ENCODE measurements at places on chromosomes 11 and 22. TPM values are rescaled to one million over a fixed set of nuclear protein-coding genes. Genes with fewer than 3 reads are reported as not detected.

DNA sequence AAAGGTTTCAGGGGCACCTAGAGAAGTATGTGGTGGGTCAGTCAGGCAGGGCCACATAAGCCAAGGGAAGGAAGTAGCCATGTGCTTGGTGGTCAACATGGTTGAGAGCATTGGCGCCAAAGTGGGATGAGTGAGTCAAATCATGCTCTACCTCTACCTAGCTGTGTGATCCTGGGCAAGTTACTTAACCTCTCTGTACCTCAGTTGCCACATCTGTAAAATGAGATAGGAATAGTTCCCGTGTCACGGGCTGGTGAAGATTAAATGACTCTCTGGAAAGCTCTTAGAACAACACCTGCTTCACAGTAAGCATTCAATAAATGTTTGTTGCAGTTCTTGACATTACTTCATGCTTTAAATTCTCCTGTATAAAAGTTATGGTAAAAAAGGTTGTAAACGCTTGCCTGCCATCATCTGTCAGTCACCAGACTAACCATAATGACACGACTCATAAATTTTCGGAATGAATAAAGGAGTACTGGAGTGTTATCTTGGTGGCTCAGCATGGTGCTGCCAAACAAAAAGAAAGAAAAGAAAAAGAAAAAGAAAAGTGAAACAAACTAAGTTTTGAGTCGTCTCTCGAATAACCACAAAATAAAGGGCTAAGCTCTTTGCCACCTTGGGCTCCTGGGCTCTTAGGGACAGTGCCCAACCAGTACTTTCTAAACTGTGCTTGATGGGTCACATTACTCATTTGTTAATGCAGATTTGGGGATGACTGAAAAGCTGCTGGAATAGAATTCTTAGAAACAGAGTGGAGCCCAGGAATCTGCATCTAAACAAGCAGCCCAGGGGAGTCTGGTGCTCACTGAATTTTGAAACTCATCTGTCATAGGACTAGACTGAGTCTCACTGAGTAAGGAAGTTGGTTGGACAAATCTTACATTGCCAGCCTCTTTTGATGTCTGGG is 107.6 kb downstream of the LDLRAD3 start:
- DNase-seq, result no peak

DNA sequence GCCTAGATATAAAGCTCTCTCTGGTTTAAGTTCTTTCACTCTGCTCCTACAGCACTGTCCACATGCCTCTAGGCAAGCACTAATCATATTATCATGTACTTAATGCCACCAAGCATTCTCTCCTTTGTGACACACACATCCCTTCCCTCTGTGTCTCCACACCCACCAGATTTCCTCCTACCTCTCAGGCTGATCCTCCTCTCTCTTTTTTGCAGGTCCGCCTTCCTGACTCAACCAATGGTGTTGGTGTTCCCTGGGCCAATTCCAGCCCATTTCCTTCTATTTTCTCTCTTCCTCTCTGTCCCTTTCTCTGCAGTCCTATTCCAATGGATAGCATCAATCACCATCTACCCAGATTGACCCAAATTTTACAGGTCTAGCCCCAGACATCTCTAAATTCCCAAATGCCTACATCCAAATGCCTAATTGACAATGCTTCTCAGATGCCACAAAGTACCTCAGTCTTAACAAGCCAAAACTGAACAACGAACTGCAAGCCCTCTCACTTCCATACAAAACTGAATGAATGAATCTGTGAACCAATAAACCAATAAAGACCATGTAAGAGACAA is 504 bp upstream of the ZNF215 start:
- DNase-seq, result peak; percentile 20

- no peak for DNase-seq
These were observed 88.0 kb downstream of the ZNF280B start for GRCh38 chr22:22420580-22420979.

- DNase-seq, result no peak
These were observed 17.8 kb downstream of the SERPINH1 start for GRCh38 chr11:75579841-75580240.

DNA sequence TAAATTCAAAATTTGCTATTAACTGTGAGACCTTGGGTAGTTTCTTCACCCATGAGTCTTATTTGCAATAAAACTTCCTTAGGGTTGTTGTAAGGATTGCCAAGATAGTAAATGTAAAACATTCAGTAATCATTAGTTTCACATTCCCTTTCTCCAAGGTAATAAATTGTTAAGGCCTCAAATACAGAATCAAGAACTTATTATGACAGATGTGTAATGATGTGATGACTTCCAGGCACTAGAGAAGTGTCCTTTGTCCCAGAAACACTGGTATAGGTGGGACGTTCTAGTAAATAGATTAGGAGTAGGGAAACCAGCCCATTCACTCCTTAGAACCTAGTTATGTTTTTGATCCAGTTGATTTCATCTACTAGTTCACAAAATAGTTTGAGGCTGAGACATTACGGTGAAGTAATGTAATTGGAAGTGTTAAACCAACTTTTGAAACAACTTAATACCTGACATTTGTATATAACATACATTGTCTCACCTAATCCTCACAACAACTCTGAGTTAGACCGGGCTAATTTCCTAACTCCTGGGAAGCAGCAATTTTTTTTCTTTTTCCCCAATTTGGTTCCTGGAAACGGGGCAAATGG is 25.5 kb downstream of the CTNND1 start:
- DNase-seq, result no peak

- no peak for DNase-seq
These were observed 50.0 kb upstream of the NFRKB start for GRCh38 chr11:129945373-129945772.

DNA sequence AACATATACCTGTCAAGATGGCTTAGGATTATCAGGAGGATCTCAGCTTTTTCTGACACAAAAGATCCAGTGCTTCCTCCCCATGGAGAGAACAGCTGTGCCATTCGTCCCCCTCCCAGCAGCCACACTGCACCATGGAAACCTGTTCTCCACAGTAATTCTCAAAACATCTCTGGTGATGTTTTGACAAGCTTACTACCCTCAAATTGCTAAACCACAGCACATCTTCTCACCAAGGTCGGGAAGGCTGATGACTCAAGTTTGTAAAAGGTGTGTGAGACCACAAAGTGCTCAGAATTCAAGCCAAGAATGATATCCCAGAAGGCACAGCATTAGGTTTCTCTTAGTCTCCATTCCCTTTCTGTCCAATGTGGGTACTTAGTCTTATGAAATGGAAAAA is 3.9 kb upstream of the RAB38 start:
- DNase-seq, result no peak

DNA sequence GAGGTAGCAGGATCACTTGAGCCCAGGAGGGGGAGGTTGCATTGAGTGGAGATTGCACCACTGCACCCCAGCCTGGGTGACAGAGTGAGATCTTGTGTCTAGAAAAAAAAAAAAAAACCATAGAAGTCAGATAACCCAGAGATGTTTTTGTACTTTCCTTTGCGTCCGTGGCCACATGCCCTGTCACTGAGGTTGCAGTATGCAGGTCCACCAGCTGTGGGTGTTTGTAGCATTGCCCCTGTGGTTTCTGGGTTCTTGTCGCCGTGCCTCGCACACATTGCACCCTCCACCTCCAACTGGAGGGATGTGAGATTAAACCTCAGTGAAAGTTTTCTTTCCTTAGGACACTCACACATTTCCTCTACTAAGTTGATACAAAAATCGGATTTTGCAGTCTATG is 70.3 kb downstream of the TNRC6B start:
- DNase-seq, result no peak

GRCh38 chr11:8291421-8292350 is 28.0 kb upstream of the LMO1 start:
- DNase-seq, result no peak

- DNase-seq, result no peak
These were observed 68.9 kb downstream of the CYTH4 start for GRCh38 chr22:37351232-37351631.

GRCh38 chr11:123507043-123507442 is 77.0 kb downstream of the GRAMD1B start:
- no peak for DNase-seq

DNA sequence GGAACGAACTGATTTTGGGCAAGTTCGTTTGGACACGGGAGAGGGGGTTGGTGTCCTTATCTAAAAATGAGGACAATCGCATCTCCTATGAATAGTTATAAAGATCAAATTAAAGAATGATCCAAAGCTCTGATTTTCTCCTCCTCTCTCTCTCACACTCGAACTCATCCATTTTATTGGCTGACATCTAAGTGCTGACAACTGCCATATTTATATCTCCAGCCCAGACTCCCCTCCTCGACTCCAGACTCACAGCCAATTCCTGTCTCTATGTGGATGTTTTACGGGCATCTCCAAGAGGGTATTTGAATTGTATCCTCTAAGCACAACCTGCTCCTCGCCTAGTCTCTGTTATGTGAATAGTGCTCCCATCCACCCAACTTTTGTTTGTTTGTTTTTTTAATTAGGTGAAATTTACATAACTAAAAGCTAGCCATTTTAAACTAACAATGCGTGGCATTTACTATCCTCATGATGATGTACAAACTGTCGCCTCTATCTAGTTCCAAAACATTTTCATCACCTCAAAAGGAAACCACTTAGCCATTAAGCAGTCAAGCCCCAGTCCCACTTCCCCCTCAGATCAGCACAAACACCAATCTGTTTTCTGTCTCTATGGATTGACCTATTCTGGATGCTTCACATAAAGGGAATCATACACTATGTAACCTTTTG is 4.0 kb downstream of the SYN3 start:
- no peak for DNase-seq

DNA sequence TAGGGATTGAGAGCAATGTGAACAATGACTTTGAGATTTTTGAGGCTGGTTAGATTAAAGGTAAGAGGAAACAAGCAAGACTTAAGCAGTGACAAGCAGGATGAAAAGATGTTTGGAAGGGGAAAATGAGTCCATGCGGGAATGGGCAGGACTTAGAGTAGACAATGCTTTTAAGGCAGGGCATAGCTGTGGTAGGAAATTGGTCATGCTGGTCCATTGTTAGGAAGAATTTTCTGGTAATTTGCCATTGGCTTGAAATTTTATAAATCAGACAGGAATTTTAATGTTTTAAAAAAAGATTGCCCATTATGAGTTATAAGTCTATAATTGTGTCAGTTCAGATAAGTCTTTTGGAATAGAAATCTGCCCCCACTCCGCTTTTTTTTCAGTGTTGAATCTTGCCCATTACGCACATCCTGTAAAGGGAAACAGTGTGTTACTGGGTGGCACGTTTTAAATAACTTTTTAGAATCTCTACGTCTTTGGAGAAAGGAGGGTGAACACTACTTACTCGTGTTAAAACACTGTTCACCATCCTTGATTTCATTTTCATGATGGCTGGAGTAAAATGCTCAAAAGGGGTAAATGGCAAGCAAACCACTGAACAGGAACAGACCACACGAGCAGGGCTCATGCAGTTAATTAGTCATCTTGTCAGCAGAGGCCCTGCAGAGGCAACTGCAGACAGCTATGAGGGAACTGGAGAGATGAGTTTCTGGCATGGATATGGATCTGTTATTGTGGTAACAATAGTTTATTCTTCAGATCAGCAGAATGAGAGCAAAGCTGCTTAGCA is 25.0 kb downstream of the SWAP70 start:
- peak; percentile 97 for DNase-seq

GRCh38 chr11:64092761-64093136 is 57.0 kb downstream of the FLRT1 start:
- DNase-seq, result no peak

DNA sequence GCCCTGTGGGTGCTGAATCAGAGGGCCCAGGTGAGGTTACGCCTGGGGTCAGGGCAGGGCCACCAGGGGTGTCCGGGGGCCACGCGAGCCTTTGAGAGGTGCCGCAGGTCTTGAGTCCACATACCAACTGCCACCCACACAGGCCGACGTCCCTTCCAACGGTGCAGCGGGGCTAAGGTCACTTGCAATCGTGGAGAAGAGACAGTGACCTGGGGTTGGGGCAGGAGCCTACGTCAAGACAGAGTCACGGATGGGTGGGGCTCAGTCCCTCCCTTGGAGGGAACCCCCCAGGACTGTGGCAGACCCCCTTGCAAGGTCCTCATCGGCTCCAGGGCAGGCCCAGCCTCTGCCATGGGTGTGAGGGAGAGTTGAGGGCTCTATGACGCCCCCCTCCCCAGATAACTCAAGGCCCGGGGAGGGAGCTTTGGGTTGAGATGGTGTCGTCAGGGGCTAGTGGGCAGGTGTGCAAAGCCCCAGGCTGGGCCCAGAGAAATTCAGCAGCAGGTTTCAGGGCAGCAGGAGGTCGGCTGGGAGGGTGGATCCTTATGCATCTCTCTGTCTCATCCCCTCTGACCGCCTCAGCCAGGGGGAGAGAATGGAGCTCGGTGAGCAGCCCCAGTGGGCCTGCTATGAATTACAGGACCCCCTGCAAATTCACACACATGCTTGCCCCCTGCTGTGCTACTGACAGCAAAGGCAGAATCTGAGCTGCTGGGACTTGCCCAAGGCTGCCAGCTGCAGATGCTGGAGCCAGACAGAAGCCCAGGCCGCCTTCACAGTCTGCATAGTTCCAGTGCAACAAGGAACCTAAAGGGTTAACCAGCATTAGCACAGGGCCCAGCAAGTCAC is 60.0 kb downstream of the MYEOV start:
- DNase-seq, result no peak

DNA sequence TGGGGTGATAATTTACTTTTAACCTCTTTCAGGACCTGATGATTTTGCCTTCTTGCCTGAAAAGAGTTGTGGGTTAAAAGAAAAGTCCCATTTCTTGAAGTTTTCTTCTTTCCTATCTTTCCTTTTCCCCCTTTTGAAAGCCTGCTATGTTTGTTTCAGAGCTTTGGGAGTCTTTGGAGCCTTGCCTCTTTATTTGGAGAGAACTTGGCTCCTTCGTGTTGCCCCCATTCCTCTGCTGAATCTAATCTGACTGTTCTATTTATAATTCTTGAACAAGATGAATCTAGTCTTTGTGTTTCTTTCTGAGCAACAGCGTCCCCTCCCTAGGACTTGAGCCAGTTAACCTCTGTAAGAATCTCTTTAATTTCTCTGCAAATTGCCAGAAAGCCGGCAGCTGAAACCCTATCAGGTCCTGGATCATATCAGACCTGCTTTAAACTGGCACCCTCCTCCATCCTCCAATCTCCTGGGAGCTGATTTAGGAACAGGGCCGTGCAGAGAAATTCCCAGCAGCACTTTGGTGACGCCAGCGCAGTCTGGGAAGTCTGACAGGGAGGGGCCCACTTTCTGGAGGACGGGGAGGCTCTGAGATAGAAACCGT is 289.1 kb upstream of the SORL1-AS1 start:
- DNase-seq, result no peak

DNA sequence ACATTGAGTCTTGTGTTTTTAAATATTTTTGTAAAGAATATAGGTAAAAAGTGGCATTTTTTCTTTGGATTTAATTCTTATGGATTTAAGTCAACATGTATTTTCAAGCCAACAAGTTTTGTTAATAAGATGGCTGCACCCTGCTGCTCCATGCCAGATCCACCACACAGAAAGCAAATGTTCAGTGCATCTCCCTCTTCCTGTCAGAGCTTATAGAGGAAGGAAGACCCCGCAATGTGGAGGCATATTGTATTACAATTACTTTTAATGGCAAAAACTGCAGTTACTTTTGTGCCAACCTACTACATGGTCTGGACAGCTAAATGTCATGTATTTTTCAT is 333 bp upstream of the CD3E start:
- DNase-seq, result no peak

- no peak for DNase-seq
These were observed 57.5 kb upstream of the DDI1 start for GRCh38 chr11:103978616-103979595.

- no peak for DNase-seq
These were observed 181.7 kb downstream of the BRD1 start for GRCh38 chr22:49645791-49646550.

GRCh38 chr22:37303821-37304274 is 21.5 kb downstream of the CYTH4 start:
- peak; percentile 79 for DNase-seq

PVALB gene
- not detected for total RNA-seq

ABCG4 gene
- 0.05 TPM for total RNA-seq

SPA17 gene
- total RNA-seq, result 6.9 TPM

RASGRP2 gene
- 2.9 TPM for total RNA-seq

MRGPRE gene
- total RNA-seq, result not detected

MIAT gene
- 0.19 TPM for total RNA-seq

RIMBP3B gene
- total RNA-seq, result 0.09 TPM

All from dermis blood vessel endothelial cell (primary cell).